Prostate gland (tissue), 2 donors: ENCODE measurements at places on chromosomes 2 and 18. TPM values are rescaled to one million over a fixed set of nuclear protein-coding genes. Genes with fewer than 3 reads are reported as not detected.

Gene CNGA3
- total RNA-seq = not detected

Gene SLC9A2
- total RNA-seq = 22.4 TPM

Gene RASGRP3
- total RNA-seq = 21.0 TPM

DNA sequence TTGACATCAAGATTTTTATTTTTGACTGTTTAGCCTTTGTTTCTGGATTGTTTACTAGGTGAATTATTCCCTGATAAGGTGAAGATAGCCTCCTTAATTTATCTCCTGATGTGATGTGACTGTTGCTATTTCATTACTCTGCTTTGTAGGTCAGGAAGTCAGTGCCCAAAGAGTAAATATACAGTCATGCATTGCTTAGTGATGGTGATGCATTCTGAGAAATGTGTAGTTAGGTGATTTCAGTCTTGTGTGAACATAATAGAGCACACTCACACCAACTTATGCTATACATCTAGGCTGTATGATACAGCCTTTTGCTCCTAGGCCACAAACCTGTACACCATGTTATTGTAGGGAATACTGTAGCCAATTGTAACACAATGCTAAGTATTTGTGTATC is 102.4 kb upstream of the THUMPD2 start:
- no peak for DNase-seq

DNA sequence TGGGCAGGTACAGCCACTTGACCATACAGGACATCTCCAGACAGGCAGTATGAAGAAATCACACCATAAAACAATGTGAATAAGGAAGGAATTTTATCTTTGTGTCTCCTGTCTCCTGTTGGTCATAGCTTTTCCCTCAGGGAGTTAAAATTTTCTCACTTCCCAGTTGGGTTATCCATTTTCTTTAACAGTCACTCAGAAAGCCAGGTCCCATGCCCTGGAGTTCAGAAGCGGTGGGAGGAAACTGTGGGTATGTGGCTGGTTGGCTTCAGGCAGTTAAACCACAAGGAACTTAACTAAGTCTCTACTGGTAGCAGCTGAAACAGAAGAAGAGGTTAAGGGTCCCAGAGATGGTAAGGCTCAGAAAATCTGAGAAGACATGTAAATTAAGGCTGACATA is 6.5 kb upstream of the SMAD2 start:
- DNase-seq = no peak

GRCh38 chr2:205747829-205748386 is 65.6 kb downstream of the NRP2 start:
- no peak for DNase-seq

- no peak for DNase-seq
These were observed 25.4 kb downstream of the CENPA start for GRCh38 chr2:26811261-26811660.

DNA sequence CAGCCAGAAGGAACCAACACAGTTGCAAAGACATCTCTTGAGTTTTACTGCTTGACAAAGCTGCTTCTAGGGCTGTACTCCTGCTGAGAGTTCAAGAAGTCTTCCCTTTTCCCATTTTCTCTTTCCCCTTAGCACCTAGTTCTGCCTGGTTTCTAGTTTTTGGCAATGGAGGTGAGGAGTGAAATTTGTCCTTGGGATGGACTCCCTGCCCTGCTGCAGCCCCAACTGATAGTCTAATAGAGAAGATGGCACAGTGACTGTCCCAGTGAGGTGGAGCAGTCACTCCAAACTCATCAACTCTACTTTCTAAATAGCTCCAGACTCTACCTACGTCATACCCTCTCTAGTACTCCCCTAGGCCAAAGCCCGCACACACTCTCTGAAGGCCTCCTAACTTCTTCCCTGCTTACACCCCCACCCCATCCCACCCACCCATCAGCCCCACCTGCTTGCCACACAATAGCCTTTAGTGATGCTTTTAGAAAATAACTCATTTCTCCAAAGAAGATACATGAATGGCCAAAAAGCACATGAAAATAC is 164.4 kb downstream of the DDX1 start:
- DNase-seq = no peak

DNA sequence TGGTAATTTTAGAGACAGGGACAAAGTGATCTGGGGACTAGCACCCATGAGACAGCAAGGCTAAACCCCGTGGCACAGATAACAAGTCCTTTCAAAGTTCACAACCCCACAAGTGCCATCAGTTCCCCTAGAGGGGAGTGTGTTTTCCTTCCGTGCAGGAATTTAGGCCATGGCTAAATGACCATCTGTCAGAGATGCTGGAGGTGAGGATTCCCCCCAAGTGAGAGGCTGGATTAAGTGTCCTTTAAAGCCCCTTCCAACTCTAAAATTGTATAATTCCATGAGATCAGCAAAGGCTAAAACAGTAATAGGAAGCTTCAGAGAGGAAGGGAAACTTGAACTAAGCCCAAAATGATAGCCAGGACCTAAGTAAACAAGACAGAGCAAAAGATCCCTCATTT is 8.7 kb downstream of the FEZ2 start:
- DNase-seq = no peak

GRCh38 chr2:25590921-25591505 is 82.4 kb downstream of the DTNB start:
- no peak for DNase-seq

DNA sequence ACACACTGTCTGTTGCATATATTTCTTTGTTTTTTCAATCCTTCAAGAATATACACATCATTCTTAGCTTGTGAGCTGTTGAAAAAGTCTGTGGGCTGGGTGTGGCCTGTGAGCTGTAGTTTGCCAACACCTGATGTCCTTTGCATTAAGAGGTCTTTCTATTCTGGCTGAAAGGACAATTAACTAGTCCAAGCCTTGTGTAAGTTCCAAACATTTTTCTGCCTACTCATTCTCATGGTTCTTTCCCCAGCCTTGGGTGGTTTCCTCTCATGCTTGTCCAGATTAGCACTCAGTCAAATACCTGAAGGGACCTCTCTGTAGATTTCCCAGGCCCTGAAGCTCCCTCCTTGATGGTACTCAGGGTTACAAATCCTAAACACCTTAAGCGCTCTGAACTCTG is 57.8 kb upstream of the NABP1 start:
- DNase-seq = no peak

GRCh38 chr18:73690222-73690621 is 457.4 kb downstream of the FBXO15 start:
- no peak for DNase-seq

GRCh38 chr2:213104092-213104902 is 47.1 kb downstream of the IKZF2 start:
- DNase-seq = peak; percentile 60

DNA sequence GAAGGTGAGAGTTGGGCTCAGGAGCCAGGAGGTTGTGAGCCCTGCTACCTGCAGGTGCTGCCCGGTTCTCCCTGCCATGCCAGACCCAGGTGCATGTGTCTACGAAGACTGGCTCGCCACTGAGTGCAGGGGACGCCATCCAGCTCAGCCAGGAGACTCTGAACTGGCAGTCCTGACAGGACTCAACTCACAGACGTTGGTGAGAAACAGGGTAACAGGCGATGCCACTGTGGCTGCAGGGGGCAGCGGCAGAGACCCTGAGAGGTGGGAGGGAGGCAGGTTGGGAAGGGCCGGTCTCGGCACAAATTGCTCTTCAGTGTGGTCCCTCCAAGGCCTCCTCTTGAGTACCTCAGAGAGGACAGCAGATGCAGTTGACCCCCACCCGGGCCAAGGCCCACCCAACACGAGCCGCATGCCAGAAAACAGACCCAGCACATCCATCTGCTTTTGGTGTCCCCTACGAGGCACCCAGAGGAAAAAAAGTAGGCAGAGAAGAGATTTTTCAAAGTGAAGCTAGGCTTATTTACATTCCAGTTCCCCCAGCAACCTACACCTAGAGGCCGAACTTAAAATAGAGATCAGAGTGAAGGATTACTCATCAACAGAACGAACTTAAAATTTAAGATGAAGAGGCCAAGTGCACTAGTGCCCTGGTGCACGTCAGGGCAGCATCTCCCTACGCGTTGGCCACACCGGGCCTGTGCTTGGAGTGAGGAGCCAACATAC is 184.8 kb downstream of the SEPTIN10 start:
- no peak for DNase-seq

DNA sequence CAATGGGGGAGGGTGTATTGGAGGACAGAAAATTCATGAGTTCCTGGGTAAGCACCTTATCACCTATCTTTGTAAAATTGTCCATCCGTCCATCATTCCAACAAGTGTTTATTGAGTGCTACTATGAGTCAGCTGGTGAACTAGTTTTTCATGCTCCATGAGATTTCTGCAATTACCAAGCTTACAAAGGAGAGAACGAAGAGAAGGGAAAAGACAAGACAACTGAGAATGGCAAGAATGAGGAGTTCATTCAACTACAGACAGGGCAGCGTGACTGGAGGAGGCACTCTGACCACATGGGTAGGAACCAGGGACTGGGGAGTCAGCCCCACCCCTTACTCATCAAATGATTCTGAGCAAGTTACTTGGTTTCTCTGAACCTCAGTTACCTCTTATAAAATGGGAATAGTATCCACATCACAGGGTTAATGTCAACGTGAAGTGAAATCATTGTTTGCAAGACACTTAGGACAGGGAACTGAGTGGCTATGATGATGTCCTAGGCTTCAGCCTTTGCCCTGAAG is 18.6 kb upstream of the TXNDC2 start:
- DNase-seq = no peak

DNA sequence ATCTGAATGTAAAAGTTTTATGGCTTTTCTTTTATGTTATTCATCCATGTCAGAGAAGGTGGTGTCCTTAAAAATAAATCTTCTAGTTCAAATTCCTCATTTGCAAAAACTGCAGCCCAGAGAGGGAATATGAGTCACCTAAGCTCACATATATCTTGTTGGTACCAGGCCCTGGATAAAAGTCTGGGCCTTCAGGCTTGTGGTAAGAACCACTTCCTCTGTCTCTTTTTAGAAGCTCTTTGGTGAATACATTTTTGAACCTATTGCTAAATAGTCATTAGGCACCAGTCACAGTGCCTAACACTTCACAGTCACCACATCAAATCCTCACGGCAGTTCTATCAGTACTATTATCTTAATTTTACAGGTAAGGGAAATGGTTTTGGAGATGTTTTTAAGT is 199.2 kb downstream of the KCNS3 start:
- no peak for DNase-seq

DNA sequence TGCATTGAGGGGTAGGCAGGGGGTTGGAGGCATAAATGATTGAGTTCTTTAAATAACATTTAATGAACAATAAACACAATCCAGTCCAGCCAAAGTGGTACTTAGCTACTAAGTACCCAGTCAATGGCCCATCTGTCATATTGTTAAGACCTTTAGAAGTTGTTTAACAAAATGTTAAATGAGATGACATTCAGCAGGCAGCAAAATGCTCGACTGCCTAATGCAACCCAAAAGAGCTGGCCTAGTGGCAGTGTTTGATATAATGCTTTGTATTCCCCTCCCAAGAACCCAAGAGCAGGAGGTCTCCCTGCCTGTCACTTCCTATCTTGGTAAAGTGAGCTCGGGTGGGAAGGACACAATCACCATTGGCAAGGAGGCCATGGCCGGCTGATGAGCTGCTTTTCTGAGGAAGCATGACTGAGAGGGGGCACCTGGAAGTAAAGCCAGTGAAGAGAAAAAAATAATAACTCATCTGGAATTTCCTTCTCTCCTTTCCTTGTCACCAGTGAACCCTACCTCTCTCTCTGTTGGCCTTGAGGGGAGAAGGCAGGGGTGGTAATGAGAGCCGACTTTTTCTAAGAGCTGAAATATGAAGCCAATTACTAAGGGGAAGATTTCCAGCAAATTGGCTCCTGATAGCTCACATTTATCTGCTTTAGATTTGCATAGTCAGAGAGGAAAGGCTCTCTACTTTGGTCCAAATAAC is 140.6 kb downstream of the C1D start:
- DNase-seq = no peak

- no peak for DNase-seq
These were observed 265.4 kb downstream of the TRIB2 start for GRCh38 chr2:12982149-12982584.

DNA sequence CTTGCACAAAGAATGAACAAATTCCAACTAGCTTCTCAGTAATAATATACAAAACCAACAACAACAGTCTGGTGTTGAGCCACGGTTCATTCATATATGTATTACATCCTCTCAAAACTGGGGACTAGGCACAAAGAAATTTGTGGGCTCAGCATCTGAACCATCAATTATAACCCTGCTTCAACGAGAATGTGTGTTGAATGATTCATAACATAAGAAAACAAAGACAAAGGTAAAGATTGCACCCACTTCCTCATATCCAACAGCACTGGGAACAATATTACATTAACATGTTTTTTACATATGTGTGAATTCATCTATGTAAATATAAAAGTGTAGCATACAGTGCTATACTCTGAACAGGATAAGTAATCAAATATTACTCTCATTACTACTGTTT is 144.8 kb downstream of the CDH2 start:
- DNase-seq = no peak

DNA sequence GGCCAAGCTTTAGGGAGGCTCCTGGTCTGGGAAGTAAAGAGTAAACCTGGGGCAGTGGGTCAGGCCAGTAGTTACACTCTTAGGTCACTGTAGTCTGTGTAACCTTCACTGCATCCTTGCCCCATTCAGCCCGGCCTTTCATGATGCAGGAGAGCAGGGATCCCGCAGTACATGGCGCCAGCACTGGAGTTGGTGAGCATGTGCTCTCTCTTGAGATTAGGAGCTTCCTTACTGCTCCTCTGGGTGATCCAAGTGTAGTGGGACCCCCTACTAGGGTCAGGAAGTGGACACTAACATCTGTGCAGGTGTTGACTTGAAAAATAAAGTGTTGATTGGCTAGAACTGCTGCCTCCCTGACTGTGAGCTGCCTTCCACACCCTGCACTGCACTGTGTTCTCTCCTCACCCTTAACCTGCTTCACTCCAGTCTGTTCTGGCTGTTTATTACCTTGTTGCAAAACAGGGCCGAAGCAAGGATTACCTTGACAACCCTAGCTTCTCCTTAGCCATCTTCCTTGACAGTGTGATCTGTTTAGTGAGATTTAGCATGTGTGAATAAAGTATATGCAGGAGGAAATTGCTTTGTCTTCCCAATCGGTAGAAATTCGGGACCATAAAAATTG is 5.2 kb downstream of the RETREG2 start:
- DNase-seq = no peak

DNA sequence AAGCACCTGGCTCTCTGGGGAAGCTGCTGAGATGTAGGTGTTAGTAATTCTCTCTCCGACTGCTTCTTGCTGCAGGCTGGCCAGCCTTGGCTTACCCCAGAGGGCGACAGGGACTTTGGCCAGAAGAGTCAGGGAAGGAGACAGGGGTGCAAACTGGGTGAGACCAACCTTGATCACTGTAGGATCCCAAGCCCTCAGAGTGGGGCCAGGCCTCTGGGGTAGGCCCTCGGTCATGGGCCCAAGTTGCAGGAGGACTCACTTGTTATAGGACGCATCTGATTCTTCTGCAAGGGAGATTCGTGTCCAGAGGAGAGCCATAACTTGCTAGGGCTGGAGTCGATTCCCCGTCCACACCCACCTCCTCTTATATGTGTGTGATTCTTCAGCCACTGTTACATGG is 111.7 kb upstream of the SIX3 start:
- DNase-seq = no peak

DNA sequence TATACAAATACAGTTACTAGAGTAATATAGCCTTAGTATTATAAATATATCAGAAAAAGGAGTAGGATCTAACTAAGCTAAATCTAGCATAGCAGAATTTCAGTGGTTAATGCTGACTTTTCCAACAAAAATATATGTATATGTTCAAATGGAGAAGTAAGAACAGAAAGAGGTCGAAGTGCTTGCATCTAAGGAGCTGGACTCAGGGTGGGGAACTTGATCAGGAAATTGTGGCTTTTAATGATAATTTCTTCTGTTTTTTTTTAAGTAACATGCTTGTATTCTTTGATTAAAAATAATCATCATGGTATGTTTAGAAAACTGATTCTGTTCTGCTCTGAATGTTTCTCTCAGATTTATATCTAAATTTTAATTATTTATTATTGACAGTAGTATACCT is 327.1 kb downstream of the GALNT13 start:
- DNase-seq = no peak
